ENCODE measurements at places on chromosomes 4 and X.
A peak's percentile ranks its signal among the peaks of the same experiment; 100 is the strongest.

DNA sequence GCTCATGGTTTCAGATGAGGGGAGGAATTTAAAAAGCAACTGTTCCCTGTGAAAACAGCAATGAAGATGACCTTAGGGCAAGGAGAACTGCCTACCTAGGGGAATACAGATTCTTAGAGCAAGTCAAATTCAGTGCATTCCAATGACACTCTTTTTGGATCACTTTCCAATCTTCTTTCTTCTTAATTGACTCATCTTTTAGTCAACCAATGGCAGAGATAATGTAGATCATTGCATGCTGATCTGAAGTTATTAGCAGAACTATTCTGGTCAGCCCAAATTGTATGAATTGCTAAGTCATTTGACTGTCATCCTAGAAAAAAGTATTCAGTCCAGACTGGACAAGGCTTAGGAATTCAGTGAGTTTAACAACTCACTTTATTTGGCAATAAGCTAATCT is 12.6 kb upstream of the NR3C2 start:
- no peak for DNase-seq

DNA sequence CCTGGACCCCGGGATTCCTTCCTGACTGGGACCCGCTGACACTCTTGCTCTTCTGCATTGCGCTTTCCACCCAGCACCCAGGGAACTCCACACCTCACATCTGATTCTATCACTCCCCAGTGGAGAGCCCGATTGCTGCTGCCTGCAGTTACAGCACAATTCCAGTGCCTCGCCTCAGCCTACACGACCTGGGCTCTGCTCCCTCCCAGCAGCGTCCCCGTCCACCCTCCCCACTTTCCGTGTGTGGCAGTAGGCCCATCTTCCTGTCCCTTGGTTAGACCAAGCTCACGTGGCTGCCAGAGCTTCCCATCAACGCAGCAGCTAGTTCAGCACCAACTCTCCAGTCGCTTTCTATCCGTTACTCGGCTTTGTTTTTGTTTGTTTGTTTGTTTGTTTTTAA is 66.6 kb upstream of the SORBS2 start:
- no peak for DNase-seq

DNA sequence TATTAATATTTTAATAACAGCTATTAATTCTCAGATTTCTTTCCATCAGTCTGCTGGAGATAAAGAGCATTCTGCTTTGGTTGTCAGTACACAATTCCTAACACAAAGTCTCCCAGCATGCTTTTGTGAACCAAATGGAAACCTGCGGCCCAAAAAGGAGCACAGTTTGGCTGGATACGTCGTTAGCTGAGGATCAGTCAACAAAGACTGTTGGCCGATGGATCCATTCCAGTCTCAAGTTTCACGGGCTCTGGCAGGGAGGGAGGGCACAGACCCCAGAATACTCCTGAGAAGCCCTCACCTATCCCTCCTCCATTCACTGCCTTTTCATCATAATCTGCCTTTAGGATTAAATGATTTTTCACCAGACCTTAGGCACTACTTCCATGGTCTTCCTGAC is 26.3 kb upstream of the PRSS48 start:
- no peak for DNase-seq

DNA sequence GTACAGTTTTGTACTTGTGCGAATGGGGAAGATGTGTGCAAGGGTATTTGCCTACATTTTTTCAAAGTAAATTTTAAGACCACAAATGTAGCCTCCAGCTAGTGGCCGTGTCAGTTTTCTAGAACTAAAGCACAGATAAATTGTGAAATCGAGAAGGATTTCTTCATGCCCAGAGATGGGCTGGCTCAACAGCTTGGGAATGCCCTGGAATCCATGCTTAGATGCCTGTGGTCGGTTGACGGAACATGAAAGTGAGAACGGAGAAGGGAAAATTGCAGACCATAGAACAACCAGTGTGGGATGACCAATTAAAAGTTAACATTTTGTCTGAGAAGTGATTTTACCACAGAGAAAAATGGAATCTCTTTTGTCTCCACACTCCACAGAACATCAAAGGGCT is 73.2 kb upstream of the VCX2 start:
- no peak for DNase-seq

GRCh38 chr4:162732876-162733275 is 433.8 kb downstream of the NAF1 start:
- no peak for DNase-seq

GRCh38 chr4:122331195-122331594 is 47.6 kb upstream of the ADAD1 start:
- no peak for DNase-seq

GRCh38 chrX:9911487-9911886 is 55.7 kb upstream of the CLDN34 start:
- DNase-seq = peak; percentile 34

DNA sequence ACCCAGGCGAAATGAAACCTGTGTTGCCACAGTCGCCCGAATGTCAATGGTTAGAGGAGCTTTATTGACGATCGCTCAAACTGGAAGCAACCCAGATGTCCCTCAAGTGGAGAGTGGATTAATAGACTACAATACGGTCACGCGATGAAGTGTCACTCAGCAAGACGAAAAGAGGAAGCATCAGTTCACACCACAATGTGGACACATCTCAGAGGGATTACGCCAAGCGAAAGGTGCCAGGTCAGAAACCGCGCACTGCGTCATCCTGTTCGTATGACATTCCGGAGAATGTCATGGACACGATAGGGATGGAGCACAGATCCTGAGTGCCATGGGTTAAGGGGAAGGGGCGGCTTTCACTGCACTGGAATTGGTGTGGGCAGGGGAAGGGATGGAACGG is 111.7 kb downstream of the HMX1 start:
- DNase-seq = no peak

DNA sequence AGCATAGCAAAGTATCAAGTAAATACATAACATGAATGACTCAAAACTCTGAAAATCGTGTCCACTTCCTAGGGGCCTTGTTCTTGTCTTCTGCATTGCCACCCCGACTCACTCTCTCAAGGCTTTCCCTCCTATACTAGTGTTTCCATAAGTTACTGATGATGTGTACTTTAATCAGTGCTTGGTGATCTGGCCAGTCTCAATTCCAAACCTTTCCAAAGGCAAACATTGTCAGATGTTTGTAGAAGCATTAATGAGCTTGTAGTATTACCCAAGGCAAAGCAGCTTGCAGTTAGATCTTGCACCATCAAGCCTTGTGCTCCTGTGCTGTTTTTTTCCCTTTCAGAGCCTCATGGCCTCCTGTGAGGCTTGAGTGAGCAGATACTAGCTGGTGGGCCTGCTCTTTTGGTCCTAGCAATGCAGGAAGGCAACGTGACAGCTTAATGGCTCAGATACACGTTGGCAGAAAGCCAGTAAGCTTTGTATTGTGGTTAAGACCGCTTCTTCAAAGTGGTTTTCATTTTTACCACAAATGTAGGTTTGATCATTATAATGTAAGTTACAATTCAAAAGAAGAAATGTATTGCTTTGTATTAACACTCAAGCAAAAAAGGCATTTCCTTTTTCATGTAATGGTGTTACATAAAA is 51.8 kb downstream of the RBPJ start:
- peak; percentile 54 for DNase-seq

GRCh38 chr4:141486375-141486997 is 149.9 kb upstream of the IL15 start:
- no peak for DNase-seq

DNA sequence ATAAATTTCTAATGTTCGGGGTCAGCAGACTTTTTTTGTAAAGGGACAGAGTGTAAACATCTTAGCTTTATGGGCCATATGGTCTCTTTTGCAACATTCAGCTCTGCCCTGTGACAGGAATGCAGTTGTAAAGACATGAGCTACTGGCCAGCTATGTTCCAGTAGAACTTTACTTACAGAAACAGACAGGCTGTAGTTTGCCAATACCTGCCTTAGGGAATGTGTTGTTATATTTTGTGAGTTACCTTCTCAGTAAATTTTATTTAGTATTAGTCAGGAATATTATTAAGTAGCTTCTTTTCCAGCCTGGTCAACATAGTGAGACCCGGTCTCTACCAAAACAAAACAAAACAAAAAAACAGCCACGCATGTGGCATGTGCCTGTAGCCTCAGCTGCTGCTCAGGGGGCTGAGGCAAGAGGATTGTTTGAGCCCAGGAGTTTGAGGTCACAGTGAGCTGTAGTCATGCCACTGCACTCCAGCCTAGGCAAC is 48.7 kb downstream of the HTT start:
- DNase-seq = no peak

GRCh38 chr4:15144249-15144966 is 142.1 kb downstream of the CPEB2 start:
- DNase-seq = no peak

DNA sequence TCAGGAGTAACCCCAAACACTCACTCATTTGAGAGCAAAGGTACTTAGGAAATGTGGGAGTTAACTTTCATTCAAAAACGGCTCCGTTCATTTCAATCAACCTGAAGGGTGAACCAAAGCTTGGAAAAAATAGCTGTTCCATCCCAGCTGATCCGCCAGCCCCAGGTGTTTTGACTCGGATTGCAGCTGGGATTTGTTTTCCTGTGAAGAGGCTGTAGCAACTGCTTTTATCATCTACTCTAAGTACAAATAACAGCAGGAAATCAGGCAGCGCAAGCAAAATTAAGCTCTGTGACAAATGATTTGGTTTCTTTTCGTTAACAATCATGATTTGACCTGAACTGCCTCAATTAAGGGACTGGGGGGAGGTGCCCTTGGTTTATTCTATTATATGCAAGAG is 154.7 kb downstream of the BEND2 start:
- no peak for DNase-seq

- no peak for DNase-seq
These were observed 64.8 kb downstream of the NCAPG start for GRCh38 chr4:17875402-17876070.

DNA sequence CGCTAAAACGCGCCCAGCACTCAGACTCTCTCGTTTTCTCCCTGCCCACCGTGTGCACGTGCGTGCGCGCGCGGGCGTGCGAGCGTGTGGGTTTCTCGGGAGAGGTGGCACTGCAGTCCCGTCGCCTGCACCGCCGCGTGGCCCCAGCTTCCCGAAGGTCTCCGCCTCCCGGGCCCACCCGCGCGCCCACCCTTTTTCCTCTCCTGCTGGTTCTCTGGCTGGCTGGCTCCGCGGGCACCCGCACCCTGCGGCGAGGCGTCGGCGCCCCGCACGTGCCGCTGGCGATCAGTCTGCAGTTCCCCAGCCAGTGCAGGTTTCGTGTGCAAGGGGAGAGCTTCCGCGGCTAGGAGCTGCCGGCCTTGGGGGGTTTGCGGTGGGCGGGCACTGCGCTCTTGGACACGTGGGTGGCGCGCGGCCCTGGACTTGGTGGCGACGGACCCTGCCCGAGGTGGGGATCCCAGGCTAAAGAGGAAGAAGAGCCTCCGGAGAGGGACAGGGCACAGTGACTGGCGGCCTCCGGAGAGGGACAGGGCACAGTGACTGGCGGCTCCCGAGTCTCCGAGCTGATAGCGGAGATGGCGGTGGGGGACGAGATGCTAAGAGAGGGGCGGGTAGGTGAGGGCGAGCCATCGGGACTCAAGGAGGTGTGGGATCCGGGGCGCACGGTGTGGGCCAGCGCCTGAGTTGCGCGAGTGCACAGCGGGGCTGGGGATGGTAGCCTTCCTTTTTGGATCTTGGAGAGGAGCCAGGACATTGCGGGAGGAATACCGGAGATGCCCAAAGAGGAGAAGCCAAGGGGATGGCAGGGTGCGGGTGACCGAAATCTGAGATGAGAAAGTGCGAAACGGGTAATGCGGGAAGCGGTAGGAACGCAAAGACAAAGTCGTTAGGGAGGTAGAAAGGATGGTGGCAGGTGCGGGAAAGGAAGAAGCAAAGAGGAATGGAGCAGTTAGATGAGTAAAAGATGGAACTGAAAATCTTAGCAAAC is at the start of gene FAM184B:
Gene FAM184B (minus strand): TSS at position 322 of the 988 bp plus-strand sequence. CDS start 322 bp downstream, outside the sequence.
- DNase-seq = no peak

- DNase-seq = peak; percentile 71
These were observed 11.2 kb upstream of the PDGFRA start for GRCh38 chr4:54217642-54218495.

DNA sequence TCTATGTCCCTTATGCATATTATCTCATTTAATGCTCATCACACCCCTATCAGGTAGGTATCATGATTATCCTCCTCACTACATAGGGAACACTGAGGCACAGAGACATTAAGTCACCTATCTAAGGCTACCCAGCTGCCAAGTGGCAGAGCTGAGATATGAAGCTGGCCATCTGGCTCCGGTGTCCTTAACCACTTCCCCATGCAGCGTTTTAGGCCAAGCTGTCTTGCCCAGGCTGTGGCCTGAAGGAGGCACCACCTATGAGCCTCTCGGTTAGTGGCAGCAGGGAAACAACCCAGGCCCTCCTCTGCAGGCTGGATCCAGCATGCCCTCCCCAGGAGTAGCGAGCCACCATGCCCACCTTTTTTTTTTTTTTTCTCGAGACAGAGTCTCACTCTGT is 16.3 kb downstream of the PJA1 start:
- no peak for DNase-seq

DNA sequence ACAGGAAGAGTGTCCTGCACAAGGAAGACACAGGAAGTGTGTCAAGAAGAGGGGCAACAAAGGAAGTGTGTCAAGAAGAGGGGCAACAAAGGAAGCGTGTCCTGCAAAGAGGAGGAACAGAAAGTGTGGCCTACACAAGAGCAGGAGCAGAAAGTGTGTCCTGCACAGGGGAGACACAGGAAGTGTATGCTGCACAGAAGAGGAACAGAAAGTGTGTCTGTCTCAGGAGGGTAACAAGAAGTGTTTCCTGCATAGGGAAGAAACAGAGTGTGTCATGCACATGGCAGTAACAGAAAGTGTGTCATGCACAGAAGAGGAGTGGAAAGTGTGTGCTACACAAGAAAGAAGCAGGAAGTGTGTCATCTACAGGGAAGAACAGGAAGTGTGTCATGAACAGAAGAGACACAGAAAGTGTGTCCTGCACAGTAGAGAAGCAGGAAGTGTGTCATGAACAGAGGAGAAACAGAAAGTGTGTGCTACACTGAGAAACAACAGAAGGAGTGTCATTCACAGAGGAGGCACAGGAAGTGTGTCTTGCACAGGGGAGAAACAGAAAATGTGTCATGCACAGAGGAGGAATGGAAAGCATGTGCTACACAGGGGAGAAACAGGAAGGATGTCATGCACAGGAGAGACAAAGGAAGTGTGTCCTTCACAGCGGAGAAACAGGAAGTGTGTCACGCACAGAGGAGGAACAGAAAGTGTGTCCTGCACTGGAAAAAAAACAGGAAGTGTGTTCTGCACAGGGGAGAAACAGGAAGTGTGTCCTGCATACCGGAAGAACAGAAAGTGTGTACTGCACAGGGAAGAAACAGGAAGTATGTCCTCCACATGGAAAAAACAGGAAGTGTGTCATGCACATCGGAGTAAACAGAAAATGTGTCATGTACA is 526.4 kb upstream of the PRKX start:
- DNase-seq = no peak

GRCh38 chrX:57677132-57677858 is 2.8 kb downstream of the NLRP2B start:
- DNase-seq = no peak

GRCh38 chr4:109616243-109616642 is 56.2 kb downstream of the MCUB start:
- DNase-seq = no peak

DNA sequence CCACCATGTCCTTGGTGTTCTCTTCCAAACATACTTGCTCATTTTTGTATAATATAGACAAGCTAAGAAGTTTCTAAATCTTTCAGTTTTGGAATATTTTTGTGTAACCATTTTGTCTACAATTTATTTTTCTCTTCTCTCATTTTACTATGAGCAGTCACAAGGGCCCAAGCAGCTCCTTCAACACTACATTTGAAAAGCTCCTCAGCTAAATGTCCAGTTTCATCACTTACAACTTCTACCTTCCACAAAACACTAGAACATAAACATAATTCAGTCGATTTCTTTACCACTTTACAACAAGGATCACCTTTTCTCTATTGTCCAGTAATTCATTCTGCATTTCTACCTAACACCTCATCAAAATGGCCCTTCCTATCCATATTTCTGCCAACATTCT is 554.4 kb downstream of the RAB28 start:
- DNase-seq = no peak
